MM.1S (cell line): ENCODE measurements at places on chromosomes 2 and 18.

GRCh38 chr18:58476516-58477256 is 152.2 kb downstream of the ALPK2 start:
- DNase-seq: no peak

- DNase-seq: peak; percentile 7
Observed at GRCh38 chr18:55381277-55381676, 206.7 kb downstream of the TCF4 start.

DNA sequence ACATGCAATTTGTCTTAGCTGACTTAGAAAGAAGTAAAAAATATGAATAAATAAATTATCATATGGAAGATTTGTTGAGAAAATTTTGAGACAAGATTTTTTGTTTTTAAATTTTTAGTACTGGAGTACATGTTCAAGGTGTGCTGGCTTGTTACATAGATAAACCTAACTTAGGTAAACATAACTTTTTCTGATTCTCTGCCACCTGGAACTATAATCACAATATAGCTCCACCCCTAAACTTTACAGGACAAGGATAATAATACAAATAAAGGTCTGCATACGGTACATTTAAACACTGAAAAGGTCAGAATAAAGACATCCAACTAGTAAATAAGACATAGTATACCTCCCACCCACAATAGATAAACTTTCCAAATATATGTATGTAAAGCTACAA is 330.5 kb downstream of the LRRTM4 start:
- no peak for DNase-seq

- no peak for DNase-seq
Observed at GRCh38 chr2:21041462-21041861, 2.4 kb downstream of the APOB start.

DNA sequence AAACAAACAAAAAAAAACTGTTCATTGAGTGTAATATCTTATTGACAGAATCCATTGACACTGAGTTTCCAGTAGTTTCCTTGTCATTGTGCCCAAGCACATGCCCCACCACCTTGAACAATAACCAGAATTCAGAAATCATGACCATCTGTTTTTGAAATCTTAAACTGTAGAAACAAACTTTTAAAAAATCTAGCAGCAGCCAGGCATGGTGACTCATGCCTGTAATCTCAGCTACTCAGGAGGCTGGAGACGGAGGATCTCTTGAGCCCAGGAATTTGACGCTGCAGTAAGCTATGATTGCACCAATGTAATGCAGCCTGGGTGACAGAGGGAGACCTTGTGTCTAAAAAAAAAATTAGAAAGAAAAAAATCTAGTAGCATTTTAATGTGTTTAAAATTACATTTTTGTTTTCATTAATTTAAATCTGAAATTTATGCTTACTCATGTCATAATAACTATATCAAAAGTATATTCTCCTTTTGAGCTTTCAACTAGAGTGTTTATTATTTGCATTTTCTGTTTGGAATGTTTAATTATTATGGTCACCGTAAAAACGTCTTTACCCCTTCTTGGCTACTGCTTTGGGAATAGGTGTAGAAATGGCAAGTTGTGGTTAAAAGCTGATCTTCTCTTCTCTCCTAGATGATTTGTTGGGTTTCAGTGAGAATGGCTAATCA is 25.2 kb upstream of the STON1 start:
- no peak for DNase-seq

DNA sequence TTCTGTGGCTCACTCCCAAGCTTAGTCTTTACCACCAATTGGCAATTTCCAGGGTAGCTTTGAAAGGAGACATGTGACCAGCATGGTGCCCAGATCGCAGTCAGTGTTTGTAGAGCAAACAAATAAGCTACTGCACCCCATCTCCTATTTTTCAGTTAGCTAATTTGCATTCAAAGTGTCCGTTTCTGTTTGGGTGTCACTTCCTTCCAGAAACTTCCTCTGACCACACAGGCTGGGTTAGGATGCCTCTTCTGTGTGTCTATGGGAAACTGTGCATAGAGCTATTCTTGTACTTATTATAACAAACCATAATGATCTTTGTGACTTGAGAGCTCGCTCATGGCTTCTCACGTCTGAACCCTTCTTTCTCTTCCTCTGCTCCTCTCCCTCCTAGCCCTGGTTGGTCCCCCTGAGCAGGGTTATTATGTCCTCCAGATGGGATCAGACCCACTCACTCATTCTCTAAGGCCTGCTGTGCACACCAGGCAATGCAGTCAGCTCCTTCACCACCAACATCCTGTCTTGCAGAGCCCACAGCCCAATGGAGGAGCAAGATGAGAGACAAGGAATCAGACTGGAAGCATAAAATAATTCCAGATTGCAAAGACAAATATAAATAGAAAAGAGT is 101.2 kb upstream of the ALK start:
- DNase-seq: peak; percentile 64

DNA sequence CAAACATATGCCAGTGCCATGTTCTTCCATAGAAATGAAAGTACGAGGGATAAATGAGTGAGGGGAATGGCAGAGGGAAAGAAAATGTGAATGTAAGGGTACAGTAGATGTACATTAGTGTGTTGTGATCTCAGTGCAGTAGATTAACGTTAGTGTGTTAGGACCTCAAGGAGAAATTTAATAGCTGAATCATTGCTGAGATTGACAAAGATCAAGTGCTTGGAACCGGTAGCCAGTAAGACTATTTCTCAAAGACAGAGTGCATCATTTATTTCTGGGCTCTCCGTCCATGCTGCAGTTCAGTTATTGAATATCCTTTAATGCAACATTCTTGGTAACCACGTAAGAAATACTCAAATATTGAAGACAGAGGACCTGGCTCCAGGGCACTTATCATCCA is 246.0 kb downstream of the PTPRM start:
- DNase-seq: no peak

- DNase-seq: no peak
Observed at GRCh38 chr18:21049306-21049705, 62.3 kb downstream of the ROCK1 start.

DNA sequence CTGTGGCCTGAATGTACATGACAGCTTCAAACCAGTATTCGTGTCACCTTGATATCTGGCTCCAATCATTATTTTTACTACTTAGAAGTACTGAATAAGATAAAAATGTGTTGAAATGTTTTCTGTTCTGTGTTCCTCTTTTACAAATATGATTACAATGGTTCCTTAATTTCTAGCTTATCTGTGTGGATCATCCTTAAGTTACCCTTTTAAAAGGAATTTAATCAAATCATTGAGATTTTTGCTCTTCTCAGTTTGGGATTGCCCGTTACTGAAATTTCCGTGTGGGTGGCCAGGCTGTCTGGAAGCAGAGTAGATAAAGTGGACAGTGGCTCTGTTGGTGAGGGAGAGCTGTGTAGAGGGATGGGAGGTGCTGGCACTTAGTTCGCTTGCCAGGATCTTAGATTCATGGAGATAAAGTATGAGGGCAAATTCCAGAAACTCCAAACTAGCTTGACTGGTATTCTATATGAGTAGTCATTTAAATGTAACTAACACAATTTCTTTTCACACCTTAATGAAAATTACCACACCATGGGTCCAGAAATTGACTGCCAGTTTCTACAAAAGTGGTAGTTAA is 27.4 kb upstream of the SAG start:
- DNase-seq: no peak

- DNase-seq: no peak
Observed at GRCh38 chr2:64466478-64467085, 12.6 kb downstream of the LGALSL start.

DNA sequence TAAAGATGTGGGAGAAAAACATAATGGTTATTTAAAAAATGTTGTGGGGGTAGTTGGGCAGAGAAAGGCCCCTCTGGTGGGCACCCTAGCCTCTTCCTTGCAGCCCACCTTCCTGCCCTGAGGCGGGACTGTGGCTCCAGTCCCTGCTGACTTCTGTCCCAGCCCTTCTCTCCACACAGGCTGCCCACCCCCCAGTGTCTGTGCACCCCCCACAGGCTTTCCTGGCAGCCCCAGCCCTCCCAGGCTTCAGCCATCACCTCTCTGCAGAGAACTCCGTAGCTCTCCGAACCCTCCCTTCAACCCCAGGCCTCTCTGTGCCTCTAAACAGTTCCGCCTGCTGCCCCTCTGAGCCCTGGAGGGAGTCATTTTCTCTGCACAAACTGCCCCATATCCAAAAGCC is 75.4 kb downstream of the DYSF start:
- no peak for DNase-seq

- no peak for DNase-seq
Observed at GRCh38 chr2:168032091-168032490, 215.3 kb downstream of the STK39 start.

DNA sequence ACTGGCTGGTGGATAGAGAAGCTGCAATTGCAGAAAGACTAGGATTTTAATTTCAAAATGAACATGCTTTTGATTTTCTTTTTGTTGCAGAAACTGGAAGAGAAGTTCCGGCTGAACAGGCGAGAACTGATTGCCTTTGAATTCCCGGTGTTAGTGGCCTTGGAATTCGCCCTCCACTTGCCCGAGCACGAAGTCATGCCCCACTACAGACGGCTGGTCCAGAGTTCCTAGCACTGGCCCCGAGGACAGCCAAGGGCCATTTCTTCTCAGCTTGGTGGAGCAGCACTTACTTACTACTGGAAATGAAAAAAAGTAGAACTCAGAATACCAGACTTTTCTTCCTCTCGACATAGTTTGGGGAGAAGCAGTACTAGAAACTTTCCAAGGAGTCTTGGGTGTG is 121.9 kb downstream of the CABLES1 start:
- DNase-seq: no peak

DNA sequence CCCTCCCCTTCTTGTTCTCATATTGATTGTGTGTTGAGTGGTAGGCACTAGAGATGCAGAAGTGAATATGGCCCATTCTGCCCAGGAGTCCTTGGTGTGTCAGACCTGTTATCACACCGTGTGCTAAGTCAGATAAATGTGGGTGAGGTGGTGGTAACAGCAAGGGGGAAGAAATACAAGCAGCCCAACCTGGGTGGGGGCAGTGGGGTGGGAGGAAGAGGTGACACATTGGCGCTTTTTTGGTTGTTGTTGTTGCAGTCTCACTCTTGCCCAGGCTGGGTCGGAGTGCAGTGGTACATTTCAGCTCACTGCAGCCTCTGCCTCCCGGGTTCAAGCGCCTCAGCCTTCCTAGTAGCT is 12.8 kb downstream of the B3GNT2 start:
- DNase-seq: no peak

DNA sequence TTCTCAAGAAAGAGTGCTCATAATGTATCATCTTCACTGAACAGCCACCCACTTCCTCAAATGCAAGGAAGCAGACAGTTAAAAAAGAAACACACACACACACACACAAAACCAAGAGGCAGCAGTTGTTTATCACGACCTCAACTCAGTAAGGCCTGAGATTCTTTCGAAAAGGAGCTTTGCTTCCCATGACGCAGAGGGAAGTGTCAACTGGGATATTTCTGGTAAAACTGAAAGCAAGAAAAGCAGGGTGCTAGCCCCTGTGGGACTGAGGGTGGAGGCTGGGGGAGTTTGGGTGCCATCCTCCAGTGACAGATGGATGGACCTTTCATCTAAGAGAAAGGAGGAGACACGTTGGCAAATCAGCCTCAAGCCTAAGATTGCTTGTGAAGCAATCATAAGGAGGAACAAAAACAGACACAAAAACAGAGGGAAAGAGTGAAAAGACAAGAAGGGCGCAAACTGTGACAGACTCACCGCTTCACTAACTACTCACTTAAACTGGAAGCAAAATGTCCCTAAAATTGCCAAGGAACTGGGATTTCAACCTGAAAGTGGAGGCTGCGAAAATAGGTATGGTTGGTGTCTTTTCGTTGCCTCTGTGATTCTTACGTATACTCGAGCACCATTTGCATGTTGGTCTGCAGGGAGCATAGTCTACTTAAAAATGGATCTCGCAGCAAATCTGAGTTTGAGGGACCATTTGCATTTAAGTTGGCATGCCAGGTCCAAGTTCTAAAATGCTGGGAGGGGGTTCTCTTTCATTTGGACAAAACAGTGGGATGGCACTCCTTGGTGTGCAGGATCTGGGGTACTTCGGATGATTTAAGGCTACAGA is at the start of gene ARHGAP25:
Gene ARHGAP25 (plus strand): TSS at position 124 of the 838 bp plus-strand sequence. CDS start 389 bp downstream, at position 513.
- peak; percentile 33 for DNase-seq

DNA sequence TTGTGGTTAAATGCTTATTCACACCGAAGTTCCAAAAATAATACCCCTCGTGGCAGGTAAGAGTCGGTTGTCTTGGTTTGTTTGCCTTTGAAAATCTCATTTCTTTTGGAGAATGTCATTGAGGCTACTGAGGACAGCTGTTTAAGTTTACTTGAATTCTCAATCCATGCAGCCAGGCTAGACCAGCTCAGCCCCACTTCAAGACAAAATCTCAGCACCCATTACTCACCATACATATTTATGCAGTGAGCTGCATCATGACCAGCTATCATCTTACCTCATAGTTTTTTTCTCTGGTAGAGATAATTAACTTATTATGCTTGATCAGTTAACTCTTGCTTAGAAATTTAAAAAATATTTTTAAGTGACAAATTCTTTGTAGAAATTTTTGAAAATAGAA is 115.9 kb downstream of the HAUS1 start:
- no peak for DNase-seq

GRCh38 chr2:144834998-144835633 is 315.2 kb upstream of the ZEB2 start:
- DNase-seq: no peak

DNA sequence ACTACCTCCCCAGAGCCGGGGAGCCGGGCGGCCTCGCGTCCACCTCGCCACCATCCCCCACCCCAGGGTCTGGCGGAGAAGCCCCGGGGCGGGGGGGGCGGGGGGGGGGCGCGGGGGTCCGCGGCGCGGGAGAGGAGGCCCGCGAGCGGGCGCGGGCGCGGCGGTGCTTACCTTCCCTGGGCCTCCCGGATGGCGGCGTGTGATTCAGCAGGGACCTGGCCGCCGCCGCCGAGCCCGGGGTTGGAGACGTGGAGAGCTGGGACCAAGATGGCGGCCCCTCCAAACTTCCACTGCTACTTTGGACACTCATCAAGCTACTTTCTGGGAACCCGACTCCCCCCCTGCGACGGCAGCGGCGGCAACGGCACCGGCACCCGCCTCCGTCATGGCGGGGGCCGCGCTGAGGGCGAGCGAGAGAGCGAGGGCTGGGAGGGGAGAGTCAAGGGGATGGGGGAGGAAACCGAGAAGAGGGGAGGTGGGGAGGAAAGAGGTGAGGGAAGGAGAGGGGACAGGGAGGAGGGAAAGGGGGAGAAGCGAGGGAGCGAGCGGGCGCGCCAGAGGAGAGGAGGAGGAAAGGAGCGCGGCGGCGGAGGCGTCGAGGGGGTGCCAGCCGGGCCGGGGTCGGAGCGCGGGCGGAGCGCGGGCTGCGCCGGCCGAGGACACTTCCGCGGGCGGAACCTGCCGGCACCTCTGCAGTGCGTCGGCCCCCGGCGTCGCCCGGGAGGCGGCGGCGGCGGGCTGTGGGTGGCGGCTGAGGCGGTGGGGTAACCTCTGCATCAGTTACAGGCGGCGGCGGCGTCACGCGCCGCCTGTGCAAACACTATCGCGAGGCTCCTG is at the start of gene TLK1:
Gene TLK1 (minus strand): TSS at position 775 of the 837 bp plus-strand sequence. CDS start 465 bp downstream, at position 310.
- DNase-seq: peak; percentile 78
